ENCODE measurements at places on chromosomes 3 and 15. TPM values are rescaled to one million over a fixed set of nuclear protein-coding genes. Genes with fewer than 3 reads are reported as not detected.

DNA sequence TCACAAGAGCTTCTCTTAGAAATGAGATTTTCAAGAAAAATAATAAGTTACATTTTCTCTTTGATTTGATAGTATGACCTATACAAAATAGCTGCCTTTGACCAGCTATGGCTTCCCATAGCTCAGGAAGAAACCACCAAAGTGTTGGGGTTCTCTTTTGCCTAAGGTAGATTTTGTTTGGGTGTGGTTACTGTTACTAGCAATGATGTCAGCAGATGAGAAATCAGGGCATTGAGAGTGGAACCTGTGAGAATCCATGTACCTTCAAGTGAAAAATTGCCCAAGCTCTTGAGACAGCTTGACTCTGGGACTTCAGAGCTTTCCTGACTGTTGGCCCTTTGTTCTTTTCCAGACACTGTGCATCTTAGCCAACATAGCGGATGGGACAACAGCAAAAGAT, 45.6 kb downstream of the NME9 start:
- no peak for DNase-seq

DNA sequence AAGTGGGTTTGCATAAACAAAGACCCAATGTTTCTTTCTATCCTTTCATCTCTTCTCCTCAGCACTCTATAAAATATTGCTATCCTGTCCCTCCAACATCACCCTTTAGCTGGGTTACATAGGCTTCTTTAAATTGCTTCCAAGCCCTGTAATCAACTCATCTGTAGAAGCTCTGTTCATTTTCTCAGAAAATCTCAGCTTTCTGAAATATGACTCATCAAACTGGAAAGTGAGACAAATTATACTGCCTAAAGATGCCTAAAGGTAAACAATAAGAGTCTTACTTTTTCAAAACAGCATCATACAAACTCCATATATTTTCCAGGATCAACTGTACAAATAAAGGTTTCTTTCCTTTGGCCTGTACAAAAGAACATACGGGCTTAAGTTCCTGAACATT, 33.8 kb downstream of the EFL1 start:
- DNase-seq, result no peak

- no peak for DNase-seq
Observed at GRCh38 chr15:50687302-50687902, 805 bp upstream of the TRPM7 start.

GRCh38 chr15:64288999-64289398, 67.0 kb downstream of the CSNK1G1 start:
- DNase-seq, result no peak

GRCh38 chr3:31926543-31926942, 54.5 kb downstream of the OSBPL10 start:
- DNase-seq, result no peak

DNA sequence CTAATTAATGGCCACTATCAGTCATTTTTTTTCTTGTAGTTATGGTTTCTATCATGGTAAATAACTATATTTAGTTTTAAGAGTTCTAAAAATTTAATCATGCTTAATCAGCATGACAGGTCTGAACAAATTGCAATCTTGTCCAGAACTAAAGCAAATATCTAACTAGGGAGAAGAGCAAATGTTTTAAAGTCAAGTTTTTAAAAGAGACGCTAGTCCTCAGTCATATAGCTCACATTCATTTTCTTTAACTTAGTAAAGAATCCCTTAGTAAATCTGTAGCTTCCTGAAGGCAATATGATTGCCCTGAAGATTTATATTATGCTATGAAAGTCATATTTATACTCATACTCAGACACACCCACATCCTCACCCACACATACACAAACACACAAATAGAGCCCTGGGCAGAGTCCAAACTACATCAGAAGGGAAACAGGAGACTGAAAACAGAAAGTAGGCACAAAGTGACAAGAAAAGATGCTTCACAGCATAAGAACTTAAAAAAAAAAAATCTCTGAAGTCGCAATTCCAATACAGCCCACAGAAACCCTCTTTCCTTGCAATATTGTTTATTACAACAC, 1149.1 kb downstream of the SI start:
- no peak for DNase-seq

DNA sequence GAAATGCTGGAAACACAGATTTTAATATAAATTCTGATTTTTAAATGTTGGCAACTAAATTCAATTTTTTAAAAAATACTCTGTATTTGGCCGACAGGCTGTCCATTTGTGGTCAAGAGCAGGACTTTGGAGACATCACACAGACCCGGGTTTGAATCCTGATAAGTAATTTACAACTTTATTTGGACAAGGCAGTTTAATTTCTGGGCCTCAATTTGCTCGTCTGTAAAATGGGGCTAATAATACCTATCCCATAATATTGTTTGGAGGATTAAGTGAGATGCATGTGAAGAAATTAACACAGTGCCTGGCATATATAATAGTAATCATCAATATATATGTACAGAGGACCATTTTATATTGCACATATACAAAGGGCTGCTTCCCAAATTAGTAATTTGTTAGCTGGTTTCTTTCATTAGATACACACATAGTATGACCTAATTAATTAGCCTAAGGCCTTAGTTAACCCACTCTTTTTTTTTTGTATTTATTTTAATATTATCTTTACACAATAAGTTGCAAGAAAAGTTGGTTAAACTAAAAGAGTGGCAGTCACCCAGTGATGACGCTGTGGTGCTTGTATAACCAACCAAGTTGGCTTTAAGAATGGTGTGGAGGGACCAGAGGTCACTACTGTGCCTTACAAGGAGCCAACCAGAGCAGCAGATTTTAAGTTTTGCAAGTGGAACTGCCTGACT, 665 bp downstream of the PIGB start:
- DNase-seq, result no peak

GRCh38 chr3:25885544-25885943, 95.7 kb downstream of the OXSM start:
- DNase-seq, result peak; percentile 59

The DLL4 gene
- 2.3 TPM for total RNA-seq

GRCh38 chr15:94691169-94691568, 459.8 kb downstream of the MCTP2 start:
- no peak for DNase-seq

- peak; percentile 79 for DNase-seq
Observed at GRCh38 chr3:12545473-12545791, at the start of gene MKRN2OS. Gene MKRN2OS, minus strand, starts transcription at chr3:12545499. Its CDS starts 35 bp downstream, at chr3:12545464.

Data from hepatocyte (in vitro differentiated cells).